Fibroblast of mammary gland (primary cell): ENCODE measurements at places on chromosomes 5 and 9.

DNA sequence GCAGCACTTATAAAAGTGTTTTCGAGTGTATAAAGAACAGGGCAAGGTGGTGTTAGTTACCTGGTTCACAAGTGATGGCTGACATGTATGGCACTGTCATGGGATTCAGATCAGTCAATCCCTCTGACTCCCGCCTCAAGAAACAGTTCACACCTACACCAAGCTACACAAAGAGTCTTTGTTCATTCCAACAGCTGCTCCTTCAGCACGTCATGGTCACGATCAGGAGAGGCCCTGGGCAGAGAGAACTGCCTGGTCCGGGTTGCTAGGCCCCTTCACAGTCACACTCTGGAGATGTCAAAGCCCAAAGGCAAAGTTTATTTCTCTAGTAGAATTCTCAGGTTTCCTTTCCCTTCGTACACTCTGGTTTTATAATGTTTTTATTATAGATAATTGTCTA lies 426.7 kb downstream of the ZSWIM6 start:
- no peak for DNase-seq

DNA sequence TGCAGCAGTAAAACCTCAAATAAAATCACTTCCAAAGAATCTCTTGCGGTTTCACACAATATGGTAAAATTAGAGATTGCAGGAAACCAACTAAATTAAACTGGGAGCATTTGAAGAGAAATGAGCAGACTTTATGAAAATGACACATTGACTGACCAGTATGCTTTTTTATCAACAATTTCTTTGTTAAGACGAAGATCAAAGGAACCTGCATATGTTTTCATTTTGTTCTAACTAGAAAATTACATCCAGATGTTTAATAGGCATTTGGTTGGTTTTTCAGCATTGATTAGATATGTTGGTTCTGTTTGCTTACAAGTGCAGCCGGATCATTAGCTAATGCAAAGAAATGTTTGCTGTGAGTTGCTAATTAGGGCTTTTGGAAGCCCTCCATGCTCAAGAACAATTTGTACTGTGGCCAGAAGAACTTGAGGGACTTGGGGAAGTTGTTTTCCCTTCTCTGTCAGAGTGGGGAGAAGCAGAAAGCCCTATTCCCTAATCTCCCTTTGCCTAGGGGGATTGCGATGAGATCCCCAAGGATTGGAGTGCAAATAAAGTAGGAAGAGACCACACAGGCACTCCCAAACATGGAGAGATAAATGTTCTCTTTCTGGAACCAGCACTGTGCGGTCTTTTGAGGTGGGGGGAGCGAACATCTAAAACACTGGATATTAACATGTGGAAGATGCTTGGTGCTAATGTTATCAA lies 4.5 kb upstream of the TLE1 start:
- DNase-seq = peak; percentile 49

GRCh38 chr5:73437101-73437776 lies 11.3 kb downstream of the FOXD1 start:
- DNase-seq = no peak

DNA sequence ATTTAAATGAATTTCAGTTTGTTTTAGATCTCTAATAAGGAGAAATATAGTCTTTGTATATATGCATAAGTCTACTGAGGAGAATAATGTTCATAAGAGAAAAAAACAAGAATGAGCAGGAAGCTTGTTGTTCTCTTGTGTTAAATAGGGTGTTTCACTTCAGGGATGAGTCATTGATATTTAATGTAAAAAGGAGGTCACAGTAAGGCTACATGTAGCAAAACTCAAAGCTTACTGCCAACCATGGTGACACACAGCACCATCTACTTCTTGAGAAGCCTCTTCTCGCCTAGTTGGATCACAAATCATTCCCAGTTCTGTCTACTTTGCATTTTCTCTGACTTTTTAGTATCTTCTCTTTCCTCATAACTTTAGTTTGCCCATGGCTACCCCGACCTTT lies 1466.0 kb upstream of the C9orf72 start:
- DNase-seq = peak; percentile 24

GRCh38 chr5:142386137-142387023 lies 61.6 kb upstream of the SPRY4 start:
- peak; percentile 19 for DNase-seq
